A673 (cell line): ENCODE measurements at places on chromosomes 7 and 10. TPM values are rescaled to one million over a fixed set of nuclear protein-coding genes. Genes with fewer than 3 reads are reported as not detected.

- H3K4me1 ChIP-seq, result peaks cover 99% of the 10 kb centered on the region
- H3K4me3 ChIP-seq, result no peak overlapping the region
- H3K36me3 ChIP-seq, result peaks cover 92% of the 10 kb centered on the region
- H3K27ac ChIP-seq, result peak overlapping the region; percentile 60
- no peak for DNase-seq
Observed at GRCh38 chr7:116554911-116555310, 30.1 kb downstream of the CAV1 start.

- H3K4me3 ChIP-seq, result no peak overlapping the region
- H3K4me1 ChIP-seq, result no peaks in the 10 kb centered on the region
- H3K27me3 ChIP-seq, result peaks cover 4% of the 10 kb centered on the region
- H3K36me3 ChIP-seq, result no peaks in the 10 kb centered on the region
- DNase-seq, result no peak
Observed at GRCh38 chr10:7291487-7292270, 119.2 kb downstream of the SFMBT2 start.

DNA sequence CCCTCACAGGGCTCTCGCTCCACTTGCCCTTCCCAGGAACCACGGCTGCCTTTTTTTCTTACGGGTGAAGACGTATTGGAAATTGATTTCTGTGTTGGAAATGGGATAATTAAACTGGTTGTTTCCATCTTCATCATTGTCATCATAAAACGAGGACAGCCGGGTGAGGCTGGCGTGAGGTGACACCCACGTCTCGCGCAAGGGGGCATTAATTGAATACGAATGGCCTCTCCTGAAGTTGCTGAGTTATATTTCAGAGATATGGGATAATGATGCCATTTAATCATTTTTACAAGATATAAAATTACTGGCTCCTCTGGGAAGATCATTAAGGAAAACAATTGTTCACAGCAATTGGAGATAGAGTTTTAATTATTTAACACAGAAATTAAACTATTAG lies 18.3 kb upstream of the NKX6-2 start:
- DNase-seq, result no peak
- no peaks in the 10 kb centered on the region for H3K36me3 ChIP-seq
- H3K4me3 ChIP-seq, result no peak overlapping the region

GRCh38 chr10:4512671-4513240 lies 313.3 kb upstream of the AKR1E2 start:
- H3K4me3 ChIP-seq, result no peak overlapping the region
- H3K27ac ChIP-seq, result no peak overlapping the region
- H3K36me3 ChIP-seq, result no peaks in the 10 kb centered on the region
- H3K4me1 ChIP-seq, result no peaks in the 10 kb centered on the region

DNA sequence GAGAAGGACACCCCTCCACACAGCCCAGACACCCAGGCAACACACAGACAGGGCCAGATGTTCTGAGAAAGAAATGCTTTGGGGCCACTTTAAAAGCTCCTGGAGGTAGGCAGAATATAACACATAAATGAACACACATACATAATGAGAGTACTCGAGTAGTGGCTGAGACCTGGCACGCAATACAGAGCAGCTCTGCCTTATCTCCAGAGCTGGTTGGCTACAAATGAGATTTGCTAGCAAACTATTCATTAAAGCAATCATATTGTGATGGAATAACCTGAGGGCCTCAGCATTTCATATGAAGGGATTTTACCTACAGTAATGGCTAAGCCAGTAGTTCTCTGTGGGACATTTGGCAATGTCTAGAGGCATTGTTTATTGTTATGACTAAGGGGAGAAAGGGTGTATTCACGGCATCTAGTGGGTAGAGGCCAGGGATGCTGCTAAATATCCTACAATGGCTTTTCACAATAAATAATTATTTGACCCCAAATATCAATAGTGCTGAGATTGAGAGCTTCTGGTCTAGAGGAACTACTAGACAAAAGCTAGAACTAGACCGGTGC lies 5.5 kb upstream of the IMPDH1 start:
- H3K4me1 ChIP-seq, result peaks cover 4% of the 10 kb centered on the region
- H3K27me3 ChIP-seq, result no peaks in the 10 kb centered on the region
- H3K36me3 ChIP-seq, result no peaks in the 10 kb centered on the region
- H3K4me3 ChIP-seq, result no peak overlapping the region
- DNase-seq, result no peak

GRCh38 chr7:91302794-91303193 lies 38.6 kb downstream of the FZD1 start:
- peaks cover 11% of the 10 kb centered on the region for H3K4me1 ChIP-seq
- no peaks in the 10 kb centered on the region for H3K27me3 ChIP-seq
- no peak overlapping the region for H3K27ac ChIP-seq
- no peak for DNase-seq

GRCh38 chr7:22426463-22427094 lies 69.6 kb upstream of the RAPGEF5 start:
- peaks cover 3% of the 10 kb centered on the region for H3K4me1 ChIP-seq
- no peaks in the 10 kb centered on the region for H3K27me3 ChIP-seq
- DNase-seq, result no peak
- no peaks in the 10 kb centered on the region for H3K36me3 ChIP-seq

The ZNF365 gene
- total RNA-seq, result 0.55 and 0.56 TPM in 2 replicates

- no peak for DNase-seq
- H3K4me3 ChIP-seq, result no peak overlapping the region
- H3K27me3 ChIP-seq, result no peaks in the 10 kb centered on the region
- H3K4me1 ChIP-seq, result no peaks in the 10 kb centered on the region
Observed at GRCh38 chr7:118350260-118350659, 125.8 kb downstream of the ANKRD7 start.

The LIPK gene
- not detected in 2 replicates for total RNA-seq

The GPER1 gene
- total RNA-seq, result 0.37 and 0.63 TPM in 2 replicates

GRCh38 chr7:32336726-32337125 lies 153.5 kb downstream of the LSM5 start:
- DNase-seq, result no peak
- no peaks in the 10 kb centered on the region for H3K36me3 ChIP-seq
- H3K4me1 ChIP-seq, result no peaks in the 10 kb centered on the region
- no peak overlapping the region for H3K4me3 ChIP-seq

DNA sequence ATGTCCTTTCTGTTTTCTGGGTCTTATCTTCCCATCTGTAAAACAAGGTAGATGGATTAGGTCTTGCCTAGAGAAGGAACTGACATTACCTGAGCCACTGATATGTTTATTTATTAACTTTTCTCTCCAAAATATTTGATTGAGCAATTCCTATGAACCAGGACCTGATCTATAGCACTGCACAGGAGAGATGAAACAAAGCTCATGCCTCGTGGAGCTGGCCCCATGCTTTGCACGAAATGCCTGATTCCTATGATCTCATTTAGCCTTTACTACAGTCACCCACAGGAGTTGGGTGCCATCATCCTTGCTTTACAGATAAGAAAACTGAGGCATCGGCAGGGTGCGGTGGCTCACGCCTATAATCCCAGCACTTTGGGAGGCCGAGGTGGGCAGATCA lies 48.2 kb upstream of the ZMIZ1 start:
- no peak overlapping the region for H3K27ac ChIP-seq
- no peaks in the 10 kb centered on the region for H3K27me3 ChIP-seq
- no peak for DNase-seq
- H3K4me3 ChIP-seq, result no peak overlapping the region
- H3K4me1 ChIP-seq, result no peaks in the 10 kb centered on the region

- no peaks in the 10 kb centered on the region for H3K4me1 ChIP-seq
- DNase-seq, result no peak
- peaks cover 71% of the 10 kb centered on the region for H3K27me3 ChIP-seq
- no peak overlapping the region for H3K4me3 ChIP-seq
- H3K27ac ChIP-seq, result no peak overlapping the region
Observed at GRCh38 chr10:120005207-120006201, 113.0 kb downstream of the SEC23IP start.

DNA sequence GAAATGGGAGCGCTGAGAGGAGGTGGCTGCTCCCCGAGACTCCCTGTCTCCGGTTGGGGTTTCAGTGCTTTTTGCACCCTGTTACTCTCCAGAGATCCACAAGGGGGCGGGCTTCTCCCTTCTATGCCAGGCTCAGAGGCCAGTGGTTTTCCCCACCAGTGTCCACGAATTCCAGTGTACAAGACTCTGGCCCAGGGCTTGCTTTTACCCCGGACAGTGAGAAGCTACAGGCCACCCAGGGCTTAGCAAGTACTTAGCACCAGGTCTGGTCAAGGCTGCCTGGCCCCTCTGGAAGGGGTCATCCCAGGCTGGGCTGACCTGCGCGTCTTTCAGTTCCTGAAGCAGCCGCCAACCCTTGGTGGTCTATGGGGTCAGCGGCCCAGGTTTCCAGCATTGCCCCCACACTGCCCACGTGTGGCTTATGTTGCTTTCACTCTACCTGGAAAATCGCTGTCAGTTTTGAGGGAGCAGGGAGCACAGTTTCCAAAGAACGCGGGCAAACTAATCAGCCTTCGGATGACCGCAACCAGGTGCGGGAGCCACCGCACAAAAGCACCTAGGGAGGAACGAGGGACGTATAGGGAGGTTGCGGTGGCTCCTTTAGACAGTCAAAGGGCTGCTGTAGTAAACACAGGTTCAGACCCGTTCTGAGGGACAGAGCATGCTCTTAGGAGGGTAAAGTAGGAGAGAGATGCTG lies 6.8 kb downstream of the CYP26A1 start:
- H3K4me3 ChIP-seq, result peak overlapping the region; percentile 24
- peak; percentile 61 for DNase-seq
- H3K27ac ChIP-seq, result no peak overlapping the region
- no peaks in the 10 kb centered on the region for H3K36me3 ChIP-seq

The MKI67 gene
- total RNA-seq, result 242 and 249 TPM in 2 replicates

DNA sequence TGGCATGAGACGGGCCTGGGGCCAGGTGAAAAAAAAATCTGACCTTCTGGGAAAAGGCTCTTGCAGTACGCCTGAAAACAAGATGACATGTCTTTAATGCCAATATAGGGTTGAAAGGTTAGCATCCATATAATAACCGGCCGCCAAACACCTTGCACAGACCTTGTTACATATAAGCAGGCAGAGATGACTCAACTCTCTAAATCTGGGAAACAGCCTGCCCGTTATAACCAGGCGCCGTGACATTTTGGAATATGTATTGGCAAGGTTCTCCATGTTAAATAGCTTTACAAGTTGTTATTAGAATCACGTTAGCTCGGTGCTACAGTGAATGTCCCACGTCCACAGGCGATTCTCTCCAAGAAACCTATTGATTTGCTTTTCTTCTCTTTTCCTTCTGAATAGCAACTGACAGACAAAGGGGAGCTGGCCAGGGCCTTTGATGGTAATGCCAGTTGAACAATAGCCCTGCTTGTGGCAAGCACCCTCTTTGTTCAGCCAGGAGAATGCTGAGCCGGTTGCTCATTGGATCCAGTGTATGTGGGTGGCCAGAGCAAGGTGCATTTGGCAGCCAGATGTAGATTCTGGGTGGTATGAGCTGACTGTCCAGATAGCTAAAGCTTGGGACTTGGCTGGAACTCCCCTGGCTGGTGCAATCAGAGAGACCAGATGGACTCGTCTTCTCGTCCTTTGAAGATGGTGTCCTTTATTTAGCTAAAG lies 80.1 kb upstream of the AUTS2 start:
- H3K4me1 ChIP-seq, result no peaks in the 10 kb centered on the region
- no peaks in the 10 kb centered on the region for H3K36me3 ChIP-seq
- H3K27me3 ChIP-seq, result no peaks in the 10 kb centered on the region
- DNase-seq, result no peak

DNA sequence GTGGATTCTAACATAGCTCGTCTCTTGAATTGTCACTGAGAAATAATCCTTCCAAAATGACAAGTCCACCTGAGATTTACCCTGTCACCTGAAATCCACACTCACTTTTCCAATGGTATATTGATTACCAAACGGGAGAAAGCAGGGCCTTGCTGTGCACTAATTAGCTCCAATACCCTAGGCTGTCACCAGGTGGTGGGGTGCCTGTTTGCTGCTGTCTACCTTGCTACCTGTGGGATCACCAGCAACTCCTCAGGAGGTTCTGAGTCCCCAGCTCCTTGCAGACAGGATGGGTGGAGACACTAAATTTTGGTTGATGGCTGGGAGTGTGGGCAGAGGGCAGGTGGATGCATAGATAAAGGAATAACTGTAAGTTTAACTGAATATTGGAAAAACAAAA lies 237.2 kb upstream of the ZNF32 start:
- DNase-seq, result no peak
- no peak overlapping the region for H3K27ac ChIP-seq
- H3K36me3 ChIP-seq, result no peaks in the 10 kb centered on the region
- H3K4me1 ChIP-seq, result no peaks in the 10 kb centered on the region
- no peak overlapping the region for H3K4me3 ChIP-seq
- H3K27me3 ChIP-seq, result no peaks in the 10 kb centered on the region

DNA sequence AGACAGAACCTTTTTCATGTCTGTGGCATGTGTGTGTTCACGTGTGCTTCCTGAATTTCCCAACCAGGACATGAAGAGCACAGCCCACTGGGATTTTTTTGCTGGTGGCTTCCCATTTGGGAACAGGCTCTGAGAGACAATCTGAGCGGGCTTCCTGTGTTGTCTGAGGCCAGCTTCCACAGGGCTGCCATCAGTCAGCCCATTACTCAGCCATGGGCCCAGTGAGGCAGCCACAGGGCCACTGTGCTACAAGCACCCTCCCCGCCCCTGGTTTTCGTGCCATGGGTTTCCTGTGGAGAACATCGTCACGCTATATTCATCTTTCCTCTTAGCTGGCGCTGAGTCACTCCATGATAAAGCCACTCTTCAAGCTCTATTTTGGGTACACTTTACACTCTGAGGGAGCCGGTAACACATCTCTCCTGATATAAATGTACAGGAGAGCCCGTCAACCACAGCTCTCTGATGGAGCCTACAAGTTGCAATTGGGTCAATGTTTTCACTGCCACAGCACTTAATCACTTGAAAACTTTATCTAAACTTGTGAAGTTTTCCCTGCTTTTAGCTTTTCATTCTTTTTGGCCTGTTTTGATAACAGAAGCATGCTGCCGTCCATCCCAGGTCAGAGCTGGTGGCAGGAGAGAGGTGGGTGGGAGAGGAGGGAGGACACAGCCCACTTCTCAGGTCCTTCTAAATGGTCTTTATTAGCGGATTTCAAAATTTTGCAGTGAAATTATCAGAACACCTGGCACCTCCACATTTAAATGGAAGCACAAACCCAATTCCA lies 96.9 kb downstream of the HIPK2 start:
- peaks cover 12% of the 10 kb centered on the region for H3K4me1 ChIP-seq
- no peaks in the 10 kb centered on the region for H3K36me3 ChIP-seq
- H3K27ac ChIP-seq, result no peak overlapping the region
- H3K4me3 ChIP-seq, result no peak overlapping the region
- no peaks in the 10 kb centered on the region for H3K27me3 ChIP-seq

DNA sequence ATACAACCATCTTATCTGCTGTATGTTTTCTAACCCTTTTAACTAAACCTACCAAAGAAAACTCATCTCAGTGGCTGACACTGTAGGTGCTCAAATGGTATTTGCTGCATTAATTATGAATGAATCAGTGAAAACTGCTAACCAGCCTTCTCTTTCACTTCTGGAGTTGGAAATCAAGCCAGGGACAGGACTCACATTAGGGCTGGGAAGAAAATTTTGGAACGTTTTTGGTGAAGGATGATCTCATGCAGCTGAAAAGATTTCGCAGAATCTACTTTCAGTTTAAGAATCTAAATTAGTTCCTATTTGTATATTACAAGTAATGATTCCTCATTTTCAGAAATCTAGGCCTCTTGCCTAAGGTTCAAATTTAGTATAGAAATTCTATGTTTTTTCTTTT lies 12.9 kb downstream of the MTPN start:
- no peak for DNase-seq
- peaks cover 7% of the 10 kb centered on the region for H3K36me3 ChIP-seq
- H3K4me3 ChIP-seq, result no peak overlapping the region
